ENCODE measurements at places on chromosomes 3 and 15.

GRCh38 chr3:133805702-133806475 is at the start of gene SRPRB:
Gene SRPRB (plus strand): TSS chr3:133805815. CDS start chr3:133805849, 34 bp downstream.
- DNase-seq: peak; percentile 97

GRCh38 chr3:64093825-64094712 is 70.8 kb upstream of the PSMD6 start:
- no peak for DNase-seq

- DNase-seq: no peak
Observed at GRCh38 chr3:133393204-133393603, 6.7 kb upstream of the BFSP2 start.

DNA sequence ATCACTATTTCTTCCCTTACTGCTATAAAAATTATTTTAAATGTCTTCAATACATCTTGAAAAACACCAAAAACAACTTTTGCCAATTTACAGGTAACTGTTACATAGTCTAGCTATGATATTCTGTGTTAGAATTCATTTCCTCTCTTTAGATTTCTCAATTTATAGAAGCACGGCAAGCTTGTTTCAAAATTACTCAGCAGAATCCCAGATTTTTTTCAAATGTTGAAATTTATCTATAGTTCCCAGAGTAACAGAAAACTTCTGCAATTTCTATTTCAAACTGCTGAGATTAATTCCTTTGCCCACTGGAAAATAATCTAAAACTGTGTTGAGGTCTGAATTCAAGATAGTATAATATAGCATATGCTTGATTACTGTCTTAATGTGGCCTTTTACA is 41.2 kb downstream of the CCPG1 start:
- DNase-seq: no peak

GRCh38 chr15:71562251-71562650 is 248.1 kb upstream of the NR2E3 start:
- no peak for DNase-seq

- DNase-seq: no peak
Observed at GRCh38 chr3:177679568-177680471, 482.5 kb upstream of the TBL1XR1 start.

- no peak for DNase-seq
Observed at GRCh38 chr15:67051088-67052045, 14.0 kb upstream of the SMAD3 start.

GRCh38 chr3:162302983-162303624 is 806.5 kb downstream of the OTOL1 start:
- no peak for DNase-seq

GRCh38 chr3:12194669-12195161 is 36.0 kb upstream of the TIMP4 start:
- peak; percentile 23 for DNase-seq

GRCh38 chr15:88440021-88440420 is 27.2 kb downstream of the MRPL46 start:
- DNase-seq: no peak

DNA sequence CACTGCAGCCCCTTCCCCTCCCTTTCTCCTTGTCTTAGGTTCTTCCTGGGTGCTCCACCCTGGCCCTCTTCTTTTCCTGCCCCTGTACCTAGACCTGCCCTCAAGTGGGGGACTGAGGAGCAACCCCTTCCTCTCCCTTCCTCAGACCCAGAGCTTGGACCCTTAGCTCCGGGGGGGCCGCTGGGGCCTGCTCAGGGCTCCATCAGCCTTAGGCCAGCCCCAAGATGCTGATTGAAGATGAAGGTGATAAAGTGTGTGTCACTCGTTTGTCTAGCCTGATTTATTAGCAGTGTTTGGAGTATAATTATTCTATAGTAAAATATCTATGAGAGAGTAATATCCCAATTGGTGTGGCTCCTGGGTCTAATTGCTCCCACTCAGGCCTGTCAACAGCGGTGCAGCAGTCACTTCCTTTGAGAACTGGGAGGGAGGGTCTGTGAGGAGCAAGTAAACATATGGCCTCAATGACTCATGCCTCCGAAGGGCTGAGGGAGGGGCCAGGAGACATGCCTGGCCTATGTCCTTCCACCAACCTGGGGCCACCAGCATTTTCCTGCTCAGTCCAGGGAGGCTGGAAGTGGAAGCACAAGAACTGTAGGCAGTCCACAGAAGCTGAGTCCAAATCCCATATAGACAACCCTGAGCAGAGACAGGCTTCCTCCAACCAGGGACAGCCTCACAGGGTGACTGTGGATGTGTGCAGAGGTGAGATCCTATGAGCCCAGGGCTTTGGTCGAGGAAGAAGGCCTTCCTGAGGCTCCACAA is 123.2 kb downstream of the DNAJB8 start:
- DNase-seq: peak; percentile 50

DNA sequence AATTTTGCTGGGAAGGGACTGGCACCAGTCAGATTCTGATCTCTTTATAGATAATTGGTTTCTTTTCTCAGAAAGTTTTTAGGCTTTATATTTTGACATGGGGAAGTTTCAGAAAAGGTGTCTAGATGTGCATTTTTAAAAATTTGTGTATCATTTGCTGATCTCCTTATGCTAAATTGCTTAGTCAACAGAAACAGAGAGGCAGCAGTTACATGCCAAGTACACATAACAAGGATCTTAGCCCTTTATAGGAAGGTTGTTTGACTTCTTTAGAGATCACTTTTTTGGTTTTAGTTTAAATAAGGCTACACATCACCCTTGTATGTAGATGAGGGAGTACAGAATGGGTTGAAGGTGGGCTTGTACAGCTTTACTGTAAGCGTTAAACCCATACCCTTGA is 53.5 kb downstream of the RAP2B start:
- no peak for DNase-seq

GRCh38 chr3:121660356-121661171 is at the start of gene HCLS1:
Gene HCLS1 (minus strand): TSS chr3:121660903. CDS start chr3:121658347, 2,556 bp downstream.
- no peak for DNase-seq

Data from iPS-NIHi11 (cell line).